ENCODE measurements at places on chromosomes 1 and 21.

GRCh38 chr1:207649865-207650580 is 5.1 kb downstream of the CR1L start:
- no peak for DNase-seq

DNA sequence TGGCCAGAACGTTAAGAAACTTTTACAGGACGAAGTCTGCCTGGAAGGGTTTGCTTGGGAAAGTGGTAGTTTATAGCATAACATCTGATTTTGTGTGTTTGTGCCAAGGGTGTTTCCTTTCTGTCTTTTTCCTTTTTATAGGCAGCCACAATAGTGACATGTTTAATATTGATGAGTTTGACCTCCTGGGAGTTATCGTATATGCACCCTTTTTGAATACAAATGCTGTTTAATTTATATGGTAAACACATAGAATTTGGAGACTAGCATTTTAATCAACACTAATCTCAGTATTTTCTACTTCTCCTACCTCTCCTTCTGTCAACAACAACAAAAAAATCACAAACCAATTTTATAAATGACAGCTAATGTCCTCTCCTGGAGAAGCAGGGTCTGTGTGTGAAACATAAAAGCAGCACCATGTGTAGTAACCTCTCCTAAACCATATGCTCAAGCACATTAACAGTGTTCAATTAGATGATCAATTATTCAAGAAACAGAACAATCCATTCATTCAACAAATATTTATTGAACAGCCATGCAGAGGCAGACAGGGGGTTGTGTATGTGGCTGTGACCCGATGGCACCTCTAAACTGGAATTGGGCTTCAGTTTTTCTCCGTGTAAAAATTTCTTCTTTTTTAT is 604 bp upstream of the FMN2 start:
- no peak for DNase-seq

DNA sequence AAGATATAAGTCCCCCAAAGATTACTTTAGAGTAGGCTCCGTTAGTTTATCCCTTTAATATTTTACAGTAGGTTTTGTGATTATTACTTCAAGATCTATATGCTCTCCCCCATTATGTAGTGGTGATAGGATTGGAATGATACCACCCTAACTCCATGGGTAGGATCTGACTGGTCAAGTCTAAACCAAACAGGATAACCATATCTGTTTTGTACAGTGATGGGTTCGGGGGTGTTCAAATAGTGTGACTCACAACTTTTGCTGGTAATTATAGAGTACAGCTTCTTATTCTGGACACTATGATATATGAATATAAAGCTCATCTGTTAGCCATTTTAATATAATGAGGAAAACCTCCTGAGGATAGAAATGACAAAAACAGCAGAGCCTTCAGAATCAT is 85.8 kb upstream of the GFI1 start:
- DNase-seq = no peak

DNA sequence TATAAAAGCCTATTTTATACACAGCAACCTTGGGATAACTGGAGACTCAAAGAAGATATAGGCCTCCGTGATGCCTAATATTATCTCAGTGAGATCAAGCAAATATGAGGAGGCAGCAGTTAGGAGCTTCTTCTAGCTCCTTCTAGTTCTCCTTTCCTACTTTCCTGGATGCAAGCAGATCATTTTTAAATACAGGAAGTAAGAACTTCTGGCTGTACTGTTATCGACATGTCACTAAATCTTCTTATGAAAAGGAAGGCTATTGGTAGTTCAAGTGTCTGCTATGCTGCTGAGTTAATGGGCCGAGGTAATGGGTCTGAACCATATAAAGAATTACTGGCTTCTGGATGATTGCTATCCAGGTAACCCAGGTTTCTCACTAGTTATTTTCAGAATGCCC is 15.9 kb downstream of the HSPA13 start:
- no peak for DNase-seq

GRCh38 chr1:230267338-230268065 is 158.6 kb downstream of the PGBD5 start:
- no peak for DNase-seq

DNA sequence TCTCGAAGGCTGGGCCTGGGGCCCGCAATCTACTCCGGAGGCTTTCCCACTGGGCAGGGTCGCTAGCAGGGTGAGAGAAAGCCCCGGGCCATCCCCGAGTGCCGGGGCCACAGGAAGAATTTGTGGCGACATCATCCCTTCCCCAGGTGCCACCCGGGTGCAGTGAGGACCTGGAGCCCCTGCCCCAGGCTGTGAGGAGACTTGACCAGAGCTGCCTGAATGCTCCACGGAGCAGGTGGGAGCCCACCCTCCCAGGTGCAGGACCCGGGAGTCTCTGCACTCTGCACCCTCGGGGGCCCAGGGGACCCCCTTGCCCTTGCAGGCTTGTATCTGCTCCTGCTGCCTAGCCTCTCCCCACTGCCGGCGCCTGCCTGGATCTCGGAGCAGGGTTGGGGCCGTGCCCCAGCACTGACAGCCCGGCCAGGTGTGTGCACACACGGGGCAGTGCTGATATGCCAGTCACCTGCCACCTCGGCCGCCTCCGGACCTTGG is 67.5 kb upstream of the RGS7 start:
- no peak for DNase-seq

GRCh38 chr21:31756787-31757186 is 24.9 kb upstream of the SCAF4 start:
- DNase-seq = no peak

DNA sequence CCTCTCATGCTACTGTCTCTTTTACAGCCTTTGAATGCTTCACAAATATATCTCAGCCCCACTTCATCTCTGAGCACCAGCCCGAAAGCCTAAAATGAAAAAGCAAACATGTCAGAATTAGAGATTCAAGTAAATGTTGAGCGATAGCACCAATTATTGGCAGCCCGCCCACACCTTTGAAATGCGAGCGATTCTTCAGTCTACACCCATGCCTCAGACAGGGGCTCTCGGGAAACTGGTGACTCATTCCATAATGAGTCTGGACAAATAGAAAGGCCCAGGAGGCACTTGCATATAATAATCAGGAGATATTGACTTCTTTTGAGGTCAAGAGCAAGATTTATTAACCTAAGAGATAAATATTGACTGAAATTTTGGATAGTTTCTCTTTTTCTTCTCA is 487.3 kb upstream of the PTBP2 start:
- DNase-seq = no peak

- no peak for DNase-seq
Measured at GRCh38 chr1:16903054-16903453, 7.3 kb downstream of the RNU1-2 start.

DNA sequence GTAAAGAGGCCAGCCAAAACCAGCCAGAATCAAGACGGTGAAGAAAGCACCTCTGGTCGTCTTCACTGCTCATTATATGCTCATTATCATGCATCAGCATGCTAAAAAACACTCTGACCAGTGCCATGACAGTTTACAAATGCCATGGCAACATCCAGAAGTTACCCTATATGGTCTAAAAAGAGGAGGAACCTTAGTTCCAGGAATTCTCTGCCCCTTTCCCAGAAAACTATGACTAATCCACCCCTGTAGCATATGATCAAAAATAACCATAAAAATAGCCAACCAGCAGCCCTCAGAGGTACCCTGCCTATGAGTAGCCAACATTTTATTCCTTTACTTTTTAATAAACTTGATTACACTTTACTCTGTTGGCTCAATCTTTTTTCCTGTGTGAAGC is 34.2 kb upstream of the PBX1 start:
- DNase-seq = no peak

DNA sequence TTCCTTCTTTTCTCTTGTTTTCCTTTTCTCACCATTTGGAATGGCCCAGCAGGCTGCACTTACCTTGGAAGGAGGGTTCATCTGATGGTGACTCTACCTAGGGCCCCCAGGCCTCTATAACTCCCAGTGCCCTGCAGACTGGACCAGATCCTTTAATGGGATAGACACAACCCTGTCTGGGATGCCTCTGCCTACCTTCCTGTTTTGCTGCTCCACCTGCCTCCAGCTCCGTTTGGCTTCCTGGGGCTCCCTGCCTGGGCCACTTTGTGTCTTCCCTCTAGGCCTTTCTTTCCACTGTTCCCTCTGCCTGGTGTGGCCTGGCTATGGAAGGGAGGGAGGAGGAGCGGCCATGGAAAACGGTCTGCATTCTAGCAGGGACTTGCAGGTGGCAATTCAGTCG is 7.5 kb downstream of the PCSK9 start:
- no peak for DNase-seq

DNA sequence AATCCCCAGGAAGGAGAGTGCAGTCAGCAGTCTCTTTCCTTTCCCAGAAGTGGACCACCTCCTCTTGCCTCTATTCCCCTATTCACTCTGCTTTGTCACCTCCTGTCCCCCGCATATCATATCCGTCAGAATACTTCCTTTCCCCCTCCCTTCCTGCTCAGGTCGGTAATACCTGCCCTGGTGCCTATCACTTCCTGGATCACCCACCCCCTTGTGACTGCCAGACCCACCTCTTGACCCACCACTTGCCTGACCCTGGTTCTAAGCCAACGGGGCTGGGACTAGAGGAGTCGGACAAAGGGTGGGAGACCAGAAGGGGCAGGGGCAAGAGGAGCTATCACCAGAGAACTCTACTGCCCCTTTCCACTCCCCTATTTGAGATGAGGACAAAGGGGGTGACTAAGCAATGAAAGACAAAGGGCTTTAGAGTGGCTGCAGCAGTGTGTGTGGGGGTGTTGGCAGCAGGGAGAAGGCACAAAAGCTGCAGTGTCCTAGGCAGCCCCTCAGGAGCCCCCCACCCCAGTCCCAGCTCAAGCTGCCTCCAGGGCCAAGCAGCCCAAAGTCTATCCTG is 1.7 kb upstream of the ADAMTS4 start:
- no peak for DNase-seq

DNA sequence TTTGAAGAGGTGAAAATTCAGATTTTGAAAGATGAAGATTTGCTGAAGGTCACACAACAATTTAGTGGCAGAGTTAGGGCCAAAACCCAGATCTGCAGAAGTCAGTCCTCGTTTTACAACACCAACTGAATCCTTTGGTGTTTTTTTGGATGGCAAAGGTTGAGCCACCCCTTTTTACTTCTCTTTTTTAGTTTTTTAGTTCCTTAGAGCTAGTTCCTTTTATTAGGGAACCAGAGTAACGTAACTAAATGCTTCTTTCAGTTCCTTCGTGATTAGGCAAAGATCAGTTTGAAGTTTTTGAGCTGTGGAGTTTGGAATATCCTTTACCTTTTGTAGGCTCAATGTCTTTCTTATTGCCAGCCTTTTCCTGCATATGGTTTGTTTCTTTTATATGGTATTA is 67.9 kb upstream of the ARID1A start:
- DNase-seq = no peak

DNA sequence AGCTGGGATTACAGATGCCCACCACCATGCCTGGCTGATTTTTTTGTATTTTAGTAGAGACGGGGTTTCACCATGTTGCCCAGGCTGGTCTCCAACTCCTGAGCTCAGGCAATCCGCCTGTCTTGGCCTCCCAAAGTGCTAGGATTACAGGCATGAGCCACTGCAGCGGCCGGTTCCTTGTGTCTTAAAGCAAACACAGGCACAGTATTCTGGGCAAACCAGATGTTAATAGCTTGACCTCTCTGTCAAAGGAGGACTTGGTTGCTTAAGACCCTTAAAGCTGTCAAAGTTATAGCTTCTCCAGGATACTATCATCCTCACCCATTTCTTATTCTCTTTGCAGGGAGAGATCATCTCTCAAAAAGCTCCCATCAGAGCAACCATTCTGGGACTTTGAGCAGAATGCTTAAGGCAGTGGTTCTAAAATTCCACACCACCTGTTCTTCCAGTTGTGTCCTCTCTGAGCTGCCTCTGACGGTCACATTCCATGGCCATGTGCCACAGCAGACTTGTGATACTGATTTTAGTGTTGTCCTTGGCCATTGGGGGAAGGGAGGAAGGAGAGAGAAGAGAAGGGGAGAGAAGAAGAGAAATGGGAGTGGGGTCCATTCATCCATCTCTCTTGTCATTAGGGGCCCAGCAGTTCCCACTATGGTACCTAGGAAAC is 81.8 kb downstream of the PBX1 start:
- no peak for DNase-seq

DNA sequence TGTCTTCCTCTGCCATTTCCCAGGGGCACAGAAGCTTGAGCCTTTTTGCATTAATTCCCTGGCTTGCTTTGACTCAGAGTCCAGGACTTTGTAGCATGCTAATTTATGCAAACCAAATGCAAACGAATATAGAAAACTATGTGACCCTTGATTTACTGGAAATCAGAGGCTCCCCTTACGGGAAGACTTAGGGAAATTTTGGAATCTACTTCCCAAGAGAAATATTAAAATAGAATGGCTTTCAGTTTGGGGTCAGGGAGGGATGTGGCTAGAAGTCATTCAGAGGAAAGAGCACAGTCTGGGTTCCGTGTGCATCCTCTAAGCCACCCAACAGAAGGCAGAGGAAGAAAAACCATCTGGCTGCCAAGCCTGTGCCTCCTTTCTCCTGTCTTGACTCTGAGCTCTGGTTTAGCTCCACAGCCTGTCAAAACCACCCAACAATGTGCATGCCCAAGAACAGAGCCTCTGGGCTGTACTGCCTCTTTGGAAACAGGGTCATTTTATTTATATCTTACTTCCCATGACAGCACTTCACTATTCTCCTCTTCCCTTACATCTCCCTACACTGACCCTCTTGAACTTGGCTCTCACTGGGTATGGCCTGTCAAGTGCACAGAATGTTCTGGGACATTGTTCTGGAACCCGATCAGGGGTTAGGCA is 30.1 kb downstream of the ATF3 start:
- no peak for DNase-seq

DNA sequence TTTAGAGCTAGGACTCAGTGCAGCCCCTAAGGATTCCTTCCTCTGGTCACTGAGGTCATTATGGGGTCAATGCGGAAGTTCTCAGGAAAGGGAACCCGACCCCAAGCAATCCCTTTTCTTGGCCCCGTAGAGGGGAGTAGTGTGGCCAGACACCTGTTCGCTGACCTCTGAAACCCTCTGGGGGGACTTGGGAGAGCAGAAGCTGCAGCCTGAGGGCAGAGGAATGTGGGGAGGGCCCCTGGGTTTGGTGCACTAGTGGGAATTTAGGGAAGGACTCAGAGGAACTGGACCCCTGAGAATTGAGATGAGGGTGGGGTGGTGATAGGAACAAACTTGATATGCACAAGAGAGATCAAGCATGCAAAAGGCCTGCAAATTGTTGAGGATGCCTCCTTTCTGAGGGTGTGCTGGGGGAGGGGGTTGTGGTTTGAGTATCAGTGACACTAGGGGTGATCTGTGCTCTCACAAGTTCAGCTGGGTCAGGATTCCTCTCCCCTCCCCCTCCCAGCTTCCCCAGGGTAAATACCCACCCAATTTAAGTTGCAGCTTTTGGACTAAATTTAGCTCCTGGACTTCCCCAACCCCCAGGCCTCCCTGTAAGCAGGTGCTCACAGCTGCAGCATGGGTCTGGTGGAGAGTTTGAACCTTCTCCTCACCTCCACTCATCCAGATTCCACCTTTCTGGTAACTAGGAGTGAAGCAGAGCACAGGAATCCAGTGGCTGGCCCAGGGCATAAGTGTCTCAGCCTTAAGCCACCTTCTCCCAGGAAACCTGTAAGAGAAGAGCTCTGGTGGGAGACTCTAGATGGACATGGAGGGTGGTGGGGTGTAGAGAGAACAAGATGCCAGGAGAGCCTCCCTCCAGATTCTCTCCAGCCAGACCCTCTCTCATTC is 13.5 kb downstream of the ADAMTSL4 start:
- peak; percentile 77 for DNase-seq

All from stimulated activated CD4-positive, alpha-beta T cell treated with anti-CD3 and anti-CD28 coated beads, Interleukin-15, amount 100 ng/mL, for 48 hours (primary cell).